ENCODE measurements at places on chromosomes 5 and 9. TPM values are rescaled to one million over a fixed set of nuclear protein-coding genes. Genes with fewer than 3 reads are reported as not detected.

DNA sequence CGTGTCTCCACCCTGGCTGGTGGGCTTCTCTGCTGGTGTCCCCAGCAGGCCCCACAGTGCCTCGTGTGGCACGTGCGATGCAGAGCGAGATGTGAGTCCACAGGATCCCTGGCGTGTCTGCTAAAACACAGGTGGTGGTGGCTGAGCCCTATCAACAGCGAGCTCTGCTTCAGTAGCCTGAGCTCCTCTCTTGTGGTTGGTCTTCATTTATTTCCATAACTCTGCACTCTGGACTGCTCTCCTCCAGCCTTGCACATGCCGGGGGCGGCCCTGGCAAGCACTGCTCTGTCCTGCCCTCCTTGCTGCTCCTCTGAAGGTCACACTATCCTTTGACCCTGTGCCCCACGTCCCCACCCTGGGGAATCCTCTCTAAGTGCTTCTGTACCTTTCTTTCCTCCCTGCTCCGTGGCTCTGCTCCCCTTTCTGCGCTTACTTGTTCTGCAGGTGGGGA is 59.2 kb downstream of the NSUN2 start:
- peak; percentile 8 for DNase-seq

GRCh38 chr9:76223749-76224340 is 170.4 kb downstream of the RFK start:
- DNase-seq = peak; percentile 8

- no peak for DNase-seq
These were observed 57.9 kb upstream of the CCNG1 start for GRCh38 chr5:163379298-163380155.

DNA sequence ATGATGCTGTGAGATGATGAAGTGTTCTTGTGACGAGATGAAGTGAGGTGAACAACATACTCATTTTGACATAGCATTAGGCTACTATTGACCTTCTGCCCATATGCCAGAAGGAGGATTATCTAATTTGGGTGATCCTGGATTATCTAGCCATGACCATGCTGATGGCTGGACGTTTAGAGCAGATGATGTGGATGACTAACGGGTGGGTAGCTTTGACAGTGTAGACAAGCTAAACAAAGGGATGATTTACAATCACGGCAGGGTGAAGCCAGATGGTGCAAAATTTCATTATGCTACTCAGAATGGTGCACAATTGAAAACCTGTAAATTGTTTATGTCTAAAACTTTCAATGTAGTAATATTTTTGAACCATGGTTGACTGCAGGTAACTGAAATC is 2403.4 kb upstream of the ACO1 start:
- DNase-seq = no peak

DNA sequence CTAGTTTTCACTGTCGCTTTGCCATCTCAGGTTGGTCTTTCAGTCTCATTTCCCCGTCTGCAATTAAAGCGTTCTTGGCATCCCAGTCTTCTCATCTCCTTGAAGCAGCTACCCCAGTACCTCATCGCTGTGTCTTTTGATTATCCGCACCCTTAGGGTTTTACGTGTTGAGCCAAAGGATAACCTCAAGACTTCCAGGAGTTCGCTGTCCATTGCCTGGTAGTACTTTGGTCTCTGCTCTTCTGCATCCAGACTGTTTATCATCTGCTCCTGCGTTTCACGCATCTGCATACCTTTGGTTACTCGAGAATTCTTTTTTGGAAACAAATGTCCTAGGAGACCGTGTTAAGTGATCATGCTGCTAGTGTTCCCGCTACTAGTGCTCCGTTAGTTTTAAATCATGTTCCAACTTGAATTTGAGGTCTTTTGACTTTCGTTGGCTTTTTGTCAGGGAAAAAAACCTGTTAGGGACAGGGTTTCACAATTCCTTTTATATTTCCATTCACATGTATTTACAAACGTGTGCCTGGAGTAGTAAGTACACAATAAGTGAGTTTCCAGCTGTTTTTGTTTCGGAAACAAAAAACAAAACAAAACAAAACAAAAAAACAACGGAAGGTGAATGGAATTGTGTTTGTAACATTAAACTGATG is 888 bp downstream of the RABGAP1 start:
- peak; percentile 52 for DNase-seq

- no peak for DNase-seq
These were observed 26.7 kb downstream of the LHX3 start for GRCh38 chr9:136178061-136178772.

DNA sequence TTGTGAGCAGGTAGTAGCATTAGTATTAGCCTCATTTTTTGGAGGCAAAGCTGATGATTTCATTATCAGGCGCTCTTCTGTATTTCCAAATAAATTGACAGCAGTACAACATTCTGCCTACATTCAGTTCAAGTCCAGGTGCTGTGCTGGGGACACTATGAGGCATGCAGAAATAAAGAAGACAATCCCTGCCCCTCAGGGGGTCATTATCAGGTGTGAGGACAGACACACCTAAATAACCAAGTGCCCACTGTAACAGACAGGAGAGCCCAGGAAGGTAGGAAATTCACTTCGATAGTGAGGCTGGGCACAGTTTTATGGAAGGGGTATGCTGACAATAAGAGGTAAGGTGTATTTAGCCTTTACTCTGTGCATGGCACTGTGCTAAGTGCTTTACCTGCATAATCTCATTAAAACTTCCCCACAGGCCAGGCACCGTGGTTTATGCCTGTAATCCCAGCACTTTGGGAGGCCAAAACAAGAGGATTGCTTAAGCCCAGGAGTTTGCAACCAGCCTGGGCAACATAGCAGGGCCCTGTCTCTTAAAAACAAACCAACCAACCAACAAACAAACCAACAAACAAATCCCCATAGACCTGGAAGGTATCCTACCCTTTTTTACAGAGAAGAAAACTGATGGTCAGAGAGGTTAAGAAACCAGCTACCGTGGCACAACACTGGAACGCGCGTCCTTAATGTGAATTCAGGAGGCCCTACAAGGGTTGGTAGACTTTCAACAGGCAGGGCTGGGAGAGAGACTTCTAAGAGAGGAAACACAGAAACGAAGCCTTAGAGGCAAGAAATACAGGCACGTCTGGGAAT is 17.5 kb upstream of the GPX3 start:
- DNase-seq = no peak

DNA sequence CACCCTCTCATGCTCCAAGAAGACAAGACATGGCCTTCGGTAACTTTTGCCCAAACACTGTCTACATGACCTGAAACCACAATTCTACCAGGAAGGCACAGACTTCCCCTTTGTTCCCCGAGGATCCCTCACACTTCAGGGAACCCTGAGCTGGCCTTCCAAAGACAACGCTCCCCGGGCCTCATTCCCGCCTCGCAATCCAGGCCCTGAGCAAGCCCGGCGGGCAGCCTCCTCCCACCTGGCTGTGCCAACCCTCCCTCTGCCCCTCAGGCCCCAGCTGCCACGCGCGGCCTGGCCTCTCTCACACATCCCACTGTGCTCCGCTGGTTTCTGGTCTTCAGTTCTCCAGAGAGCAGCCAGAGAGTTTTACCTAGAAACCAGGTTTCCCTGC is 7.3 kb downstream of the QSOX2 start:
- no peak for DNase-seq

DNA sequence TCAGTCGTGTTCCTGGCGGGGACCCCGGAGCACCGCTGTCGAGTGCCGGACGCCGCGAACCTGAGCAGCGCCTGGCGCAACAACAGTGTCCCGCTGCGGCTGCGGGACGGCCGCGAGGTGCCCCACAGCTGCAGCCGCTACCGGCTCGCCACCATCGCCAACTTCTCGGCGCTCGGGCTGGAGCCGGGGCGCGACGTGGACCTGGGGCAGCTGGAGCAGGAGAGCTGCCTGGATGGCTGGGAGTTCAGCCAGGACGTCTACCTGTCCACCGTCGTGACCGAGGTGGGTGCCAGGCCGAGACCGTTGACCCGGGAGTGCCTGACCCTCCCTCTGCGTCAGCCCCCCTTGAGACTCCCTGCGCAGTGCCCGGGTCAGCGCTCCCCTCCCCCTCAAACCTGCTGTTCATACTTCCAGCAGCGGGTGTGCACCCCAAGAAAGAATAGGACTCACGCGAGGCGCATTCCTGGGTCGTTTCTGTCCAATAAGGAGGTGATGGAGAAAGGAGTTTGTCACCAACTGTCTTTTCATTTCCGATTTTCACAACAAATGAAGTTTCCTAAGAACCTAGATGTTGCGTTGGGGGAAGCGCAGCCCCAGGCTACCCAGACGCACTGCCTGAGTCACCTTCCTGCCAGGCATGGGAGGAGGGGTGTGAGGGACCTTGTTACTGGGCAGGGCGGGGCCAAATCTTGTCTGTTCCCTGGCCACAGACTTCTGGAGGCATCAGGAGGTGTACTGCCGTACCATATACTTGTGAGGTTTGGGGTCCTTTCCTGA is 722 bp downstream of the SLC22A4 start:
- DNase-seq = peak; percentile 50

- no peak for DNase-seq
These were observed 417.9 kb downstream of the SLCO4C1 start for GRCh38 chr5:101878190-101878589.

- DNase-seq = no peak
These were observed 27.1 kb downstream of the CD14 start for GRCh38 chr5:140605879-140606278.

- DNase-seq = no peak
These were observed 240.2 kb downstream of the IRX1 start for GRCh38 chr5:3835811-3836210.

Gene ST8SIA4
- 0.06 TPM for total RNA-seq

Gene KIF12
- 1.1 TPM for total RNA-seq

Gene ENHO
- total RNA-seq = 3.9 TPM

Gene SLC4A9
- total RNA-seq = not detected

Gene SH2D3C
- 3.5 TPM for total RNA-seq

Measured in cardiac muscle cell (in vitro differentiated cells and primary cell).